ENCODE measurements at places on chromosomes 5 and 9.
A peak's percentile ranks its signal among the peaks of the same experiment; 100 is the strongest.

- no peak for DNase-seq
These were observed 362.9 kb downstream of the ADGRV1 start for GRCh38 chr5:90921418-90921973.

DNA sequence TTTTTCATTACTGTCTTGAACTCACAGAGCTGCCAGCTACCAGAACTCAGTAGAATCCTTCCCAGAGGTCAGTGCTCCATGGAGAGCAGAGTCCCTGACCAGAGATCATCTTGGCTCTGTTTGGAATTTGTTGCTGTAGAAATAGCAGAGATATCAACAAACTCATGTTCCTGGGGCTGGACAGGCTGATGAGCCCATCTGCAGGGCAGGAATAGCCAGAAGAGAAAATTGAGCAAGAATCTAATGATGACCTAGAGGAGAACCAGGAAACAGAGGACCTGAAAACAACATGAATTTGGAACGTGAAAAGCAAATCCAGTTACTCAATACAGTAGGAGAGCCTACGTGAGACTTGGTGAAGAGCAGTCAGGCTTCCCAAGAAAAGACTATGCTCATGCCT, 437.8 kb downstream of the PLK2 start:
- DNase-seq: no peak

DNA sequence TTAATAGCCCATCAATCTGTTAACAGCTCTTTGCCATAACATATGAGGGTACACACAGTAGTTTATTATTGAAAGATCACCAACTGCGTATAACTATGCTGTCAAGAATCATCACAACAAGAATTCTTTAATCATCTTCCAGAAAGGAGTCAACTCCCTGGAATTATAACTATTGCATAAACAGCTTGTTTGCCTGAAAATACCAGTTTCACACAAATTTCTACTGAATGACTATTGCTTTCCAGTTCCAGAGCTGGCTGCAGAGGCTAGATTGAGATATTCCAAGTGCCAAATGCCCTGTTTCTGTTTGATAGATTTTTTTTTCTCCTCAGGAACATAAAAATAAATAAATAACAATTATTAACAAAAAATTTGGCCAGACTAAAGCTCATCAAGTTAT, 444.7 kb downstream of the TLE1 start:
- no peak for DNase-seq

- no peak for DNase-seq
These were observed 159.6 kb downstream of the TMEM167A start for GRCh38 chr5:82917584-82917983.

GRCh38 chr9:128893354-128893753, 11.4 kb downstream of the LRRC8A start:
- DNase-seq: no peak

DNA sequence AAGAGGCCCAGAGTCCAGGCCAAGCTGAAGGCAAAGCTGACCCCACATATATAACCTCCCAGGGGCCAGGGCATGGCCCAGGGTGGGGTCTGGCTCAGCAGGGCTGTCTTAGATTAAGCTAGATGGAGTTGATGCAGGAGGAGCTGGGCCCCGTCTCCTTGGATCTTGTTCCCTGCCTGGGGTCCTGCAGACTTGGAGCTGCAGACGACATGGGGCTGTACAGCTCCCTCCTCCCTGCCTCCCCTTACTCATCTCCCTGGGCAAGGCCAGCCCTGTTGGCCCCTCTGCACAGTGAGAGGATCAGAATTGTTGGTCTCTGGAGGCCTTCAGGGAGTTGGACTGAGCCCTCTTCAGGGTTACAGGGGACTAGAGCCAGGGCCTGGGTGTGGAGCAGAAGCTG, 134.9 kb downstream of the RGS3 start:
- DNase-seq: no peak

DNA sequence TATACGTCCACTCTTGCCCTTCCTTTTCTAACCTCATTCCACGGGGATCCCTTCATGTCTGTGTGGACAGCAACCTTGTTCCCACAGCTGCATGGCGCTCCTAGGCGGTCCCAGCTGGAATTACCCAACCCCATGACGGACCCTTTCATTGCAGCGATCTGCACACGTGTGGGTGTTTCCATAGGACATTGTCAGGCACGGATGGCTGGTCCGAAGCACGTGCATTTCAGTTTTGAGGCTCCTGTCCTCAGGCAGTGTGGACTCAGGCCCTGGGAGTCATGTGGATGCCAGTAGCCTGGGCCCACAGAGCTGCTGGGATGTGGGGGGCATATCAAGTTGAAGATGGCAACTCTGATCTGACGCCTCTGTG, 15.0 kb downstream of the CARD19 start:
- DNase-seq: no peak

DNA sequence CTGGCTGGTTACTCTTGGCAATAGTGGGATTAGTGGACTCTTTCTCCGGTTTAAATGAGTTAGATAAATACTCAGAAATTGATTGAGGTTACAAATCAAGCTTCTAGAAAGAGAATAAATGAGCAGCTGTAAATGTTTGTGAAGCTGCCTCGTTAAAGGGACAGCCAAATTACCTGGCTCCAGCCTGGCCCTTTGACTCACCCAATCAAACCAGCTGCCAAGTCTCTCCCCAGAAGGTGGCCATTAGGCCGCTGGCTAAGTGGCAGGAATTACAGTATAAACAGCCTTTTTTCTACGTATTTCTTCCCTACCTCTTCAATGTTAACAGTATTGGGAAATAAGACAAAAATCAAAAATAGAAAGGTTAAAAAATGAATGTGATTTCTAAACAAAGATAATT, 46.0 kb upstream of the SRFBP1 start:
- no peak for DNase-seq

DNA sequence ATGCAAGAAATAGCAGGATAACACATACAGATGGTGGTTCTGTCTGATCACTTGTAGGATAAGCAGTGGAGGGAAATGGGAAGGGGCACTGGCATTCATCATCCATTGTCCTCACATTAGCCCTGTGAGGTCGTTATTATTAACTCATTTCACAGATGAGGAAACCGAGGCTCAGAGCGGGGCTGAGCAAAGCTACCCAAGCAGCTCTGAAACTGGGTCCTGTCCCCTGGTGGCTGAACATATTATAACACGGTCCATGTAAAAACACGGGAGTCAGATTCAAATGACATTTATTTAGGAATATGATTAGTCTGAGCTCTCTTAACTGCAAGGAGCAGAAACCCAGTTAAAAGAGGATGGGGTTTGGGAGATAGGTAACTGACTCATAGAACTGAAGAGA, 43.1 kb downstream of the HRH2 start:
- DNase-seq: no peak

DNA sequence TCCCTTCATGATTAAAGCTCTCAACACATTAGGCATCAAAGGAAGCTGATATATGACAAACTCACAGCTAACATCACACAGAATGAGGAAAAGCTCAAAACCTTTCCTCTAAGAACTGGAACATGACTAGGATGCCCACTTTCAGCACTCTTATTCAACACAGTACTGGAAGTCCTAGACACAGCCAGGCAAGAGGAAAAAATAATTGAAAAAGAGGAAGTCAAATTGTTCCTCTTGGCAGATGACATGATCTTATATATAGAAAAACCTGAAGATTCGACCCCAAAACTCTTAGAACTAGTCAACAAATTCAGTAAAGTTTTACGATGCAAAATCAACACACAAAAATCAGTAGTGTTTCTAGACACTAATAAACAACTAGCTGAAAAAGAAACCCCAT, 144.3 kb upstream of the NREP start:
- DNase-seq: no peak

GRCh38 chr9:92850898-92851297, 26.9 kb downstream of the ZNF484 start:
- no peak for DNase-seq

GRCh38 chr9:69549310-69550202, 122.6 kb downstream of the APBA1 start:
- peak; percentile 31 for DNase-seq

DNA sequence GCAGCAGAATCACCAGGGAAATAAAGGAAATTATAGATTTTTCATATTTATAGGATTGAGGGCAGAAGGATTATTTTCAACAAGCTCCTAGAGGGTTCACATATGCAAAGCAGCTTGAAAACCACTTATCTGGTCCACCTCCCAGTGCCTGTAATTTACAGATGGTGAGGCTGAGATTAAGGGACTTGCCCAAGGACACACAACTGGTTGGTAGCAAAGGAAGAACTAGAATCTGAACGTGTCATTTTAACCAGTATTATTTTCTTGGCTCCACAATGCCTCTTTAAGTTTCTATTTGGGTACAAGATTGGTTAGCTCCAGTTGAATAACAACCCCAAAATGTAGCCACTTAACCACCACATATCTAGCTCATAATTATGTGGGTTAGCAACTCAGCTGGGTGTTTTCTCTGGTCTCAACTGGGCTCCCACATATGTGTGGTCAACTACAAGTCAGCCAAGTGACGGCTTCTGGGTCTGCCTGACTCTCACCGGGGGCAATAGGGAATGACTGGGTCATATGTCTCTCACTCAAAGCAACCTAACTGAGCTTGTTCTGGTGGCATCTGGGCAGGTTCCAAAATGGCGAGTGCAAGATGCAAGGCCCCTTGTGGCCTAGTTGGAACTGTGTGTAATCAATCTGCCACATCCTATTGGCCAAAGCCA, 127.7 kb downstream of the ZDHHC21 start:
- DNase-seq: no peak

DNA sequence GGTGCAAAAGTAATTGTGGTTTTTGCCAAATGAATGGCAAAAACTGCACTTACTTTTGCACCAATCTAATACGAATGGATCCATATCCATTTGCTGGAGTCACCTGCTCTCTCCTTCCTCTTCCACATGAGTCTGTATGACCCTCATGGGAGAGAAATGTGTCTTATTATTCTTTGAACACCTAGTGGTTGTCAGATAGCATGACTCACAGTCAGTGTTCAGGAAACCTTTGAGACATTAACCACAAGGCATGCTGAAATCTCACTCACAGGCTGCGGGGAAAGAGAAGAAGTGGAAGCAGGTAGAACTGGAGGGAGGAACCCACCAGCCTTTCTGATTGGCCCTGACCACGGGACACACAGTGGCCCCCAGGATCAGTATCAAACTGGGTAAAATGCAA, 222.8 kb upstream of the KLF4 start:
- DNase-seq: no peak

DNA sequence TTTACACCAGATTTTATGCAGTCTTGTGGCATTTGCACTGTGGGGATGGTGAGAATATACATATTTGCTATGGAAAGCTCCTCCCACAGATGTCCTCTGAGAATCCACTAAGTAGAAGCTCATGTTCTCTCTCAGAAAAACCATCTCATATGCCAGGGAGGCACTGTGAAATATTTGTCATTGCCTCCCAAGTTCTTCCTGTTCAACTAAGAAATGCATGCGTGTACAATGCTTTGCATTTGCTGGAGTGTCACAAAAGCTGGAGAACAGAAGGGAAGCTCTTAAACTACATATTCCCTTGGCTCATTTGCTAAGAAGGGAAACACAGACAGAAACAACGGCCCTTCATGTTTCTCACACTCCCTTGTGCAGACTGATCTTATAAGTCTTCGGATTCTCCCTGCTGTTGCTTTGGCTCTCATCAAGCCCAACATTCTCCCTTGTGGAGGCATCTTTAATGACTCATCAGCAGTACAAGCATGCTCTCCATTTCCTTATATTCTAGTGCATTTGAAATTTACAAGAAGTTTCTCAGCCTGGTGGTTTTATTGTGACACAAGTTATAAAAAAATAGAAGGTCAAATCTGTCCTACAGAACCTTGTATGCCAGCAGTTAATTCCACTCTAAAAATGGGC, 220.6 kb downstream of the TRIM36 start:
- no peak for DNase-seq

DNA sequence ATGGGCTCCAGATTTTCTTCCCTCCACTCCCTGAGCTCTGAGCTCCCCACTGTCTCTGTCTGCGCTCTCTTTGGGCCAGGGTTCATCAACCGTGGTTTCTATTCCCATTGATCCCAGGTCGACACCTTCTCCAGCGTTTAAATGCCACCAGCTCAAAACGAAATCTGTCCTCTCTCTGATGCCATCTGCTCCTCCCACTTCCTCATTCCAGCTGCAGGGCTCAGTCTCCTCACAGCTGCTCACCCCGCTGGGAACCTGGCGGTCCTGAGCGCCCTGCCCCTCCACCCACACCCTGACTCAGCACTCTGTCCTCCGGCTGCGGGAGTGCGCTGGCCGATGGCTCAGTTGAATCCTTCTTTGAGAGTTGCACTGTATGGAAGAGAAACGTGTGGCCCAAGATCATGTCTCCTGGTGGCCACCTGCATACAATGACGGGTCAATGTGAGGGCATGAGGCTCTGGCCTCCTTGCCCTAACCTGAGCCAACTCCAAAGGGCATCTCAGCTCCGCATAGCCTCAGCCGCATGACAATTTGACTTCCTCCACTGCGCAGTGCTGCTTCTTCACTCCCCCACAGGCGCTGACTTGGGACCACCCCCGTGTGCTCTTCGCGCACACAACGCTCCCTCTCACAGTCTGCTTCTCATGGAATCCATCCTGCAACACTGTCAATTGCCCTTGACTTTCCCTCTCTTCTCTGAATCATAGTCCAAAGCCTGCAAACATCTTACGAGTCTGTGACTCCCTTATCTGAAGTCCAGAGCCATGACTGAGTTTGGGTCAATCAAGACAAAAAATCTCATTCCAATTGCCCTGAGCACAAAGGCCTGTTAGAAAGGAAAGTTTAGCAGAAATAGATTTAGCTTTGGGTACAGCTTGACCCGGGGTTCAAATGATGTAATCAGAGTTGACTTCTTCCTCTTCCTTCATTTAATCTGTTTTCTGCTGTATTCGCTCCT, 82.4 kb downstream of the PTCH1 start:
- no peak for DNase-seq

DNA sequence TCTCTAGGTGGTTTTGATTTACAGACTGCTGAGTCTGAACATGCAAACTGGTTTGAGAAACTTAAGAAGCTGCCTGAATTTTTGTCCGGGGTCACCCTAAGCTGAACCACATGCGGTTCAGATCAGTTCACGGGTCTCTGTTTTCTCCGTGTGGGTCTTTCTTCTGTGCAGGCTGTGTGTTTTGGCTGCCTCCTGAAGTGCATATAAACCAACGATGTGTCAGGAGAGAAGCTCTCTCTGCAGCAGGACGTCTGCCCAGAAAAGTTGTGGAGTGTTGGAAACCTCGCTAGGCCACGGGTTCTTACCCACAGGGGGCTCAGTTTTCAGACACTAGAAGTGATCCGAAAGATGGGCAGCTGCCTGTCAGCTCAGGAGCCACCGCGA, 364.2 kb downstream of the IRX2 start:
- no peak for DNase-seq

GRCh38 chr9:94899464-94900221, 173.1 kb downstream of the AOPEP start:
- DNase-seq: no peak

DNA sequence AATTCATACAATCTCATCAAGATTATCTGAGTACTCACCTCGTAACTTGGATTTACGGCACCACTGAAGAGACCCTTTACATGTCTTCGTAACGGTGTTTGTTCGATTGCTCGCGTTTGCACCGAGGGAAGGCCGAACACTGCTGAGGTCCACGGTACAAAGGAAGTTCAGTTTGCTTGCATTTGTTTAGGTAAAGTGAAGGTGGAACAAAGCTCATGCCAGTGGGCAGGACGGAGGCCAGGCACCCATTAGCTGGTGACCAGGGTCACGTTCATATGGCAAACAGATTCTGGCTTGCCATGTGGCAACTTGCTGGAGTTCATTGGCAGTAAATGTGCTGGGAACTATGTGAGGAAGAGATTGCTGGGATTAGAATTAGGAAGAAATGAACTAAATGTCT, 164.8 kb downstream of the MACROH2A1 start:
- DNase-seq: no peak
